ENCODE measurements at places on chromosomes 16 and 17.

- DNase-seq: no peak
Observed at GRCh38 chr17:77838748-77839697, 119.5 kb upstream of the TNRC6C start.

DNA sequence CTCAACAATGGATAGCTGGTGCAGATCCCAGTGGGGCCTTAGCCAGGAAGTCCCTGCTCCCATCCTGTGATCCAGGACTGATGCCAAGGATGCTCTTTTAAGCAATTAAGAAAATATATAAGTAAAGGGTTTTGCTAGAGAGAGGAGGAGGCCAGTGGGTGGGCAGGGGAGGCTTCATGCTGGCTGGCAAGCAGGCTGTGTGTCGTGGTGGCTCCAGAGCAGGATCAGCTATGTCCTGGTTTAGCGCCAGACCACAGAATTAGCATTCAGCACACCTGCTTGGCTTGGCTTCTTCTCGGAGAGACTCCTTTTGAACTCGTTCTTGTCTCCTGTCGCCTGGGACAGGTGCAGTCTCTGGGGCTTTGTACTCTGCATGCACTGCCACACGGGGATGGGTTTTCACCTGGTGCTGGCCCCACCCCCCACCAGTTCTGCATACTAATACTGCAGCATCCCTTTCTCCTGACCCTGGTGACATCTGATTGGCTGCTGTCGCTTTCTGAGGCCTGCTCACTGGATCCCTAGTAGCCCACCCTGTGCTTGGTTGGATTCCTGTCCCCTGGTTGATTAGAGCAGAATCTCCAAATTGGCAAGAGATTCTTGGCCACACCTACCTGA, 66.1 kb downstream of the PLD6 start:
- DNase-seq: no peak

DNA sequence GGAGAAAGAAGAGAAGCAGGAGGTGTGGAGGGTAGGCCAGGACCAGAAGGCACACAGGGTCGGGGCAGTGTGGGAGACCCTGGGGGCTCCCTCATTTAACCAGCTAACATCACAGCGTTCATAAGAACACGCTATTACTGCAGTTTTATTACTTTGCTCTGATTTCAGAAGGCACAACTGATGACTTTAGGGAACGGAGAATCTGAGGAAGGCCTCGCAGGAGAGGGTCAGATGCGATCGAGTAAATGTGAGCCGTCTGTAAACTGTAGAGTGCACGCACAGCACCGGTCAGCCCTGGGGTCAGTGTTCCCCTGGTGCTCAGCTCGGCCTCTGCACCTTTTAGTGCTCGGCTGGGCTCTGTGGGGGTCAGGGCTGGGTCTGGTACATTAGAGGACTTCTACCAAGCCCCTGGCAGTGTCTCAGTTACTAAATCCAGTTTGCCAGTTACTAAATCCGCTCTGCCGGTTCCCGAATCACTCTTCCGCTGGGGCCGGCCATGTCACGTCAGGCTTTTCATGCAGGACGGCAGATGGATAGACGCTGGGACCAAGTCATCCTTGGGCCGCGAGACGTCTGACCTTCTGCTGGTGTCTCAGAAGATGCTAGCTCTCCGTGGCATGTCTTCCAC, 325.9 kb downstream of the SEC14L1 start:
- DNase-seq: no peak

- no peak for DNase-seq
Observed at GRCh38 chr17:43667947-43668348, 6.2 kb upstream of the MEOX1 start.

GRCh38 chr17:82053130-82053529, 1.4 kb downstream of the GPS1 start:
- DNase-seq: no peak

DNA sequence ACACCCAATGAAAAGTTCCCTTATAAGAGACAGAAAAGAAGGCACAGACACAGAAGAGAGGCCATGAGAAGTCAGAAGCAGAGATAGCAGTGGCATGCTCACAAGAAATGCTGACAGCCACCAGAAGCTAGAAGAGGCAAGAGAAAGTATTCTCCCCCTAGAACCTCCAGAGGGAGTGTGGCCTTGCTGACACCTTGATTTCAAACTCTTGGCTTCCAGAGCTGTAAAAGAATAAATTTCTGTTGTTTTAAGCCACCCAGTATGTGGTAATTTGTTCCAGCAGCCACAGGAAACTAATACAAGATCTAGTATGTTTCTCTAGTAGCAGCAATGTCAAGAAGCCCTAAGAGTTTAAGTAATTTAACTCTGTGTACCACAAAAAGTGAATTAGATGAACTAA, 87.2 kb upstream of the NOG start:
- DNase-seq: no peak

DNA sequence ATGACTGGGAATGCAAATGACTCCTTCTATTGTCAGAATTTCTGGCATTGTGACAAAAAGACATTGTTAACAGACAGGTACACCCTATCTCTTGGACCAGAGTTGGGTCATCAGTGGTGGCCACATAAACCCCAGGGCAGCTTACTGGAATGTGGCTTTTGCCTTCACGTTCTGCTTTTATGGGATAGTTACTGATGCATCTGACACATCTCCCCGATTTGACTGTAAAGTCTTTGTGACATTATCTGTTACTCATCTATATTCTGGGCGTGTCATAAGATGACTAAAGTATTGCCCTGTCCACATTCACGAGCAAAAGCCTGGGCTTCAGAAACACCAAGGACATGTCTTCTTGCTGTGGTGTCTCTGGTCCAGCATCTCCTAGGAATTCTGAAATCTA, 18.7 kb upstream of the AQP8 start:
- no peak for DNase-seq

GRCh38 chr16:57023541-57024249, 34.3 kb downstream of the NLRC5 start:
- DNase-seq: no peak

- DNase-seq: no peak
Observed at GRCh38 chr17:59002848-59003247, 103.8 kb downstream of the TRIM37 start.

GRCh38 chr17:15651583-15652110, 32.1 kb upstream of the FBXW10B start:
- no peak for DNase-seq

DNA sequence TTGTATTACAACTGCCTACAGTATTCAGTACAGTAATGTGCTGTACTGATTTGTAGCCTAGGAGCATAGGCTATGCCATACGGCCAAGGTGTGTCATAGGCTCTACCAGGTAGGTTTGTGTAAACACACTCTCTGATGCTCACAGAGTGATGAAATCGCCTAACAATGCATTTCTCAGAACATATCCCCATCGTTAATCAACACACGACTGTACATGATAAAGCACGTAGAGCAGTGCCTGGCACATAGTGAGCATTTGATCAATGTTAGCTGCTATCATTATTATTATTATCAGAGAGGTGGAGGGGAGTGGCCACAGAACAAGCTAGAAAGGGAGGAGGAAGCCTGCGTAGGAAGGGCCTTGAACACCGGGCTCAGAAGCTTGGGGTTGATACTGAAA, 81.1 kb upstream of the LHX1 start:
- DNase-seq: no peak

- no peak for DNase-seq
Observed at GRCh38 chr17:4487820-4488716, 10.6 kb upstream of the SPNS2 start.

- no peak for DNase-seq
Observed at GRCh38 chr16:31093132-31093703, 1.4 kb downstream of the VKORC1 start.

GRCh38 chr16:66598111-66598510, 6.4 kb upstream of the CMTM3 start:
- DNase-seq: no peak

DNA sequence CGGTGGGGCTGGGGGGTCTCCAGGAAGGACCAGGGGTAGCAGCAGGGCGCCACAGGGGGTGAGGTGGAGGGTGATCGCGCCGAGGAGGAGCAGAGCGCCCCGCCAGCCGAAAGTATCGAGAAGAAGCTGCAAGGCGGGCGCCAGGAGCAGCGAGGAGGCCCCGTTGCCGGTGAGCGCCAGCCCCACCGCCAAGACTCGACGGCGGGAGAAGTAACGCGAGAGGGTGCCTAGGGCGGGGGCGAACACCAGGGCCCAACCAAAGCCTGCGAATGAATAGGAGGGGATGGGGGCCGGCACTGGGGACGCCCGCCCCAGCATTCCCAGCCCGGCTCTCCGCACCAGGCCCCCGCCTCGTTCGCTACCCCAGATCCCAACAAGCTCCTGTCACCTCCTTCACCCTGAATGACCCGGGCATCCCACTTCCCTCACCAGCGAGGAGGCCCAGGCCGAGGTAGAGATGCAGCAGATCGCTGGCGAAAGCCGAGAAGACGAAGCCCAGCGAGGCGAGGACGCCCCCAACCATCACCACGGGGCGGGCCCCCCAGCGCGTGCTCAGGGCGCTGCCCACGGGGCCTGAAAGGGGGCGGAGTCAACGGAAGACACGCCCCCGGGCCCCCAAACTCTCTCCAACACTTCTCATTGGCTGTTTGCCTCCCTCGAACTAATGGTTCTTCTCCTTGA, 1.3 kb downstream of the SLC16A11 start:
- DNase-seq: no peak

GRCh38 chr16:88533381-88533917, 36.8 kb upstream of the ZC3H18 start:
- no peak for DNase-seq

DNA sequence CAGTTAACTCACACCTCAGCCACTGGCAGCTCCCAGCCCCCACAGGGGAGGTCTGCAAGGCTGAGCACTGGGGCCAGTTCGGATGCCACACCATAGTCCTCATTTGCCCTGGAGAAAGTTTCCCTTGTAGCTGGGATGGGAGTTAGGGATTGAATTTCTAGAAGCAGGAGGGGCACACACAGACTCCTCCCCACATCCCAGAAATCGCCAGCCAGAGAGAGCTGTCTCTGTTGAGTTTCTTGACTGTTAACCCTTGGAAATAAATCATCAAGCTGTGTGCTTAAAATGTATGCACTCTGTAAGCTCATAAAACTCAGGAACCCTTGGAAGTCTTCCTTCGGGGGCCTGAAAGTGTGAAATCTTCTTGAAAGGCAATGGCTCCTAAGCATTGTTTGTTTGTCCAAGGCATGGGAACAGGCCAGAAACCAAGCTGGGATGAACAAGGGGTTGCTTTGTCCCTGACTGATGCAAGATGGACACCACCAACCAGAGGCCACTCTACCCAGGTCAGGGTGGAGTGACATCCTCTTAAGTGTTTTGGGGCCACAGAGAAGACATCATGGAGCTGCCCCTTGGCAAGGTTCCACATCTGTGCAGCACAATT, 394 bp upstream of the PRM3 start:
- no peak for DNase-seq

GRCh38 chr17:32943206-32943605, 15.3 kb downstream of the TMEM98 start:
- DNase-seq: no peak

- DNase-seq: no peak
Observed at GRCh38 chr16:11992008-11992584, 15.6 kb downstream of the SNX29 start.

DNA sequence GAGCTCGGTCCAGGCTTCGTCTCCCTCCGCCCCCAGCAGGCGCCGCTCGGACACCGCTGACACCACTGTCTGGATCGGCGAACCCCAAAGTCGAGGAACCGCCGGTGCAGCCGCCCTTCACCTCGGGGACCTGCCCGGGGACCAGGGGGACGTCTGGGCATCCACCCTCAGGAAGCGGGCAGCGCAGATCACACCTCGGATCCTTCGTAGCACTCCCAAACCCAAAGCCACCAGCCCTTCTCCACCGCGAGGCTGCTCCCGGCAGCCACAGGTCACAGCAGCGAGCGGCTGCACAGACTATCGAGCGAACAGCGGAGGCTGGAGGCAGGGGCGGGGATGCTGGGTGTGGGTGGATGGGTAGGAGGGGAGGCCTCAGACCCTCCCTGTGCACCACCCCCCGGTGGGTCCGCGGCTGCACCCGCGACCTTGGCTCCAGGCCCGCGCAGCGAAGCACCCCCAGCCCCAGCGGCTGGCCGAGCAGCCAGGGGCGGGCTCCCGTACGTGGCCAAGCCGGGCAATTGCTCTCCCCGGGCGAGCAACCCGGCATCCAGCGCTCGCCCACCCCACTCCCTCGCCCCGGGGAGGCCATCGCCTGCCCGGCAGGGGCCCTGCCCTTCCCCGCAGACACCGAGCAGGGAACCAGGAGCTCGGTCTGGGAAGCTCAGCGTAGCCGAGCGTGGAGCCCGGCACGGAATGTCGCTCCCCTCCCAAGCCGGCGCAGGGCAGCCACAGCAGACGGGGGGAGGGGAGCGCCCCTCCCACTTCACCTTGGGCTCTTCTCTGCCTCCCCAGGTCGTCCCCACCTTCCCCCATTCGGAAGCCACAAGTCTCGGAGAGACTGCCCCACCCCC, 1.0 kb downstream of the SDK2 start:
- DNase-seq: no peak

DNA sequence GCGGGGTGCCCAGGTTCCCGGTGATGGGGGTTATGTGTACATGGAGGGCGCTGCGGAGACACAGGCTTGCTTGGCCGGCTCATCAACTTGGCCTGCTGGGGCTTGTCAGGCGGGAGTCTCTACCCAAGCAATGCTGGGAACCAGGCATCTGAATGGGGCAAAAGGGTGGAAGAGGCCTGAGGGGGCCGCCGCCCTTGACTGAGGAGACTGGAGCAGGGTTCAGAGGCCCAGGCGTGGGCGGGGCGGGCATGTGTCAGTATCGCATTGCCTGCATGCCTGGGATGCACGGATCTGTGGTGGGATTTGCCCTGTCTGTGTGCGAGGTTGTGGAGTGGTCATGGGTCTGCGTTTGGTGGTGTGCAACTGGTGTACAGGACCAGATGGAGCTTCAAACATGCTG, 21.1 kb downstream of the ARHGAP23 start:
- no peak for DNase-seq

- no peak for DNase-seq
Observed at GRCh38 chr16:54280751-54281150, 5.8 kb downstream of the IRX3 start.

DNA sequence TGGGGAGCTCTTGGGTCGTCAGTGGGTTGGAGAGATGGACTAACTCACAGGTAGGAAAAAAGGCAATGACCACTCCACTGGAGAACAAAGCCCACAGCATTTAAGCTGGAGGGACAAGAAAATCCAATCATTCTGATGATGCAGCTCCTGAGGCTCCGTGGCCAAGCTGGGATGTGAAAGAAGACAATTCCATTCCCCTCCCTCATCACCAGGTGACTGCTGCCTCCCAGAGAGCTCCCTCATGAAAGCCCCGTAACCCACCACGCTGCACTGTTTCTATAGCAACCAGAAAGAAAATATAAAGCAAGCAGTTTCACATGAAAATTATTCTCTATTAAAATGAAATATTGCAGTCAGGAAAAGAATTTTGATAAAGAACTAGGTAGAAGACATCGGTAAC, 15.2 kb downstream of the ANKRD11 start:
- DNase-seq: no peak

DNA sequence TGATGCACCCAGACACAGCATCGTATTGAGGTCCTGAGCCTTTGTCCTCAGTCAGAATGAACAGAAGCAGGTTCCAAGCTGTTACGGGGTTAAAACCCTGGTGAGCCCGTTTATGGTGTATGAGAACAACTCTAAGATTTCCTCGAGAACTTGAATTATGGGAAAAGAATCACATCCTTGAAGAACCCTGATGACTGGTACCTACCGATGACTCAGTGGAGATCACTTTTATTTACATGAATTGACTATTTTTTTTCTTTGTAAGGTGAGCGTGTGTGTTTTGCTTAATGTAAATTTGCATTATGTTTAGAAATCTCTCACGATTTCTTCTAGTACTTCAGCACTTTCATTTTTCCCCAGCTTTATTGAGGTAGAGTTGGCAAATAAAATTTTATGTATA, 3.3 kb upstream of the KRTAP4-4 start:
- DNase-seq: no peak

All from NK-92 treated with Interleukin-12 subunit alpha and Interleukin-12 subunit beta, amount 100 ng/mL, for 24 hours (cell line).